ENCODE measurements at places on chromosomes 3 and 15.
A peak's percentile ranks its signal among the peaks of the same experiment; 100 is the strongest.

- DNase-seq, result no peak
These were observed 10.7 kb downstream of the CCDC32 start for GRCh38 chr15:40554161-40554525.

DNA sequence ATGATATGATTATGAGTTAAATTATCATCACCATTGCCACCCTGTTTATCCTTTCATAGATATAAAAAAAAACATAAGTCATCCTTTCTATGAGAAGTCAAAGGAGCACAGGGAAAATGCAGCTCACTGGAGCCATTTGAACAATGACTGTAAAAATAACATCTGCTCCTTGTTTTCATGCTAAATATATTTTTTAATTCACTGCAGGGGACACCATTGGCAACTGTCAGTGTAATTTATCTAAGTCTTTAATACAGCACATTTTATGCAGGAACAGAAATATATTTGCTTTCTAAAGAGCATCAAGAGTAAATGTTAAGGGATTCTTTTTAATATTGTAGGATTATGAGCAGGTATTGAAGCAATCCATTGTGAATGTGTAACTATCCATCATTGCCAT, 371.3 kb downstream of the ZBBX start:
- no peak for DNase-seq

DNA sequence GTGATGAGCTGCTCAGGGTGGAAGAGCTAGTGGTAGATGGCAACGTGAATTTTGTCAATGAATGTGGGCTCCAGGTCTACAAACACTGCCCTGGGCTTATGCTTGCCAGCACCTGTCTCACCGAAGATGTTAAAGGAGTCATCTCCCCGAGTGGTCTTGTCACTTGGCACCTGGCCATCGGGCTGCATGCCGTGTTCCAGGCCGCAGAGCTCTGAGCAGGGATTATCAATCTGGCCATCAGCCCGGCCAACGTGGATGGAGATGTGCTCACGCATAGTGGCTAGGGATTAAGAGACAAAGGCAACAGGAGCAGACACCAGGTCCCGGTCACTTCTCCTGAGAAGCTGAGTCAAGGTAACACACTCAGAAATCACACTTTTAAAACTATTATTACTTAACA, 54.8 kb upstream of the ACTC1 start:
- DNase-seq, result no peak

- peak; percentile 24 for DNase-seq
These were observed 499 bp downstream of the ALDH1A2 start for GRCh38 chr15:58064980-58065444.

GRCh38 chr15:101328001-101328400, 33.0 kb upstream of the SNRPA1 start:
- DNase-seq, result no peak

GRCh38 chr3:72163809-72164634, 379.1 kb upstream of the PROK2 start:
- DNase-seq, result no peak

Measured in stimulated activated CD4-positive, alpha-beta T cell treated with anti-CD3 and anti-CD28 coated beads, Interleukin-15, amount 100 ng/mL, for 24 hours (primary cell).